CD4-positive, alpha-beta memory T cell (primary cell): ENCODE measurements at places on chromosomes 4 and X. TPM values are rescaled to one million over a fixed set of nuclear protein-coding genes. Genes with fewer than 3 reads are reported as not detected.

DNA sequence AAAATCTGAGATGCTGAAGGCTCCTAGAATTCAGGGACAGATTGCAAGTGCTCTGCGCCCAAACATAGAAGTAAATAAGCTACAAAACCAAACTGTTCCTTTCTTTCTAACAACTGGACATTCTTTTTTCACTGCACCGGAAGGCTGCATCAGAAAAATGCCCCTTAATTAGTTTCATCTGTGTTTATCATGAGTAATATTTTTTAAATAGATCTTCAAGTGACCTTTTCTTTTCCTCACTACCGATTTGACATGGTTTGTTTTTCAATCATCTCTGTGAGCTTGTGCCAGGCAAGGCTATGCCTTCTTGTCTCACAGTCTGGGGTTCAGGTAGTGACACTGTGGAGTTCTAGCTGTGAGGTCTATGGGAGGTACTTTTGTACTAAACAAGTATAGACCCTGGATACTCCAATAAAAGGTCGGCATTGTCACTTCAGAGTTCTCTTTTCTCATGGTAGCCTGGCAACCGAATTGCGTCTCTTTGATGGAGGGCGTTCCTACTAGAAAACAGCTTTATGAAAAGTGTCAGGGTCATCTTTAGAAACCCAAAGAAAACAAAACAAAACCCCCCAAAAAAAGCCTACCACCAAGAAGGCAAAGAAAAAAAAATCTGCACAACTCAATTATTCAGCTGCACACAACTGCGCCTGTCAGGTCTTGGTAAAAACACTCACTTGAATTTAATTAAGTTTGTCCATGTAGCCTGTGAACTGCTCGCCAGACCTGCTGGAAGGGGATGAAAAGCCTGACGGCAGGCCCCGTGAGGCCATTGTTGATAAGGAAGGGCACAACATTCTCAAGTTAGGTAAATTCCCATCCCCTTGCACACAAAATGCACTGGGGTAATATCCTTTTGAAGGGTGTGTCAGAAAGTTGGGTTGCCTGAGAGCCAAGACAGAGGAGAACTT is 22.8 kb upstream of the ADAMTS3 start:
- DNase-seq, result no peak

GRCh38 chr4:185721190-185722028 is 90.6 kb downstream of the SORBS2 start:
- no peak for DNase-seq

- no peak for DNase-seq
Measured at GRCh38 chr4:81227138-81227537, 12.1 kb upstream of the PRKG2 start.

DNA sequence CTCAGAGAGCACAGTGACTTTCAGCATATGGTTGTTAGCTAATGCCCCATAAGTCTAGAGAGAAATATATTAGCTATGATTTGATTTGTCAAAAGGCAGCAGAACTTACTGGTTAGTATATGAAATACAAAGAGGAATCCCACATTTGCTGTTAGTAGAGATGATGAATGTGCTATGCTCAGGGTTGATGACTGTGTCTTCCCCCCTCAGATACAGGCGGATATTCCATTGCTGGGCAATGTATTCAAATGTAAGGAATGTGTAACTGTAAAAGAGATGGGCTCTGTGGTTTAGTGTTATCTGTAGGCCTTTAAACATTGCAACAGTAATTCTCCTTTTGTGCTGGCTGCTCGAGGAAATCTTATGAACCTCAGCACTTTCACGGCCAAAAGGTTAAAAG is 528.9 kb upstream of the ARX start:
- no peak for DNase-seq

GRCh38 chrX:56793112-56793430 is 64.0 kb downstream of the NBDY start:
- DNase-seq, result no peak

DNA sequence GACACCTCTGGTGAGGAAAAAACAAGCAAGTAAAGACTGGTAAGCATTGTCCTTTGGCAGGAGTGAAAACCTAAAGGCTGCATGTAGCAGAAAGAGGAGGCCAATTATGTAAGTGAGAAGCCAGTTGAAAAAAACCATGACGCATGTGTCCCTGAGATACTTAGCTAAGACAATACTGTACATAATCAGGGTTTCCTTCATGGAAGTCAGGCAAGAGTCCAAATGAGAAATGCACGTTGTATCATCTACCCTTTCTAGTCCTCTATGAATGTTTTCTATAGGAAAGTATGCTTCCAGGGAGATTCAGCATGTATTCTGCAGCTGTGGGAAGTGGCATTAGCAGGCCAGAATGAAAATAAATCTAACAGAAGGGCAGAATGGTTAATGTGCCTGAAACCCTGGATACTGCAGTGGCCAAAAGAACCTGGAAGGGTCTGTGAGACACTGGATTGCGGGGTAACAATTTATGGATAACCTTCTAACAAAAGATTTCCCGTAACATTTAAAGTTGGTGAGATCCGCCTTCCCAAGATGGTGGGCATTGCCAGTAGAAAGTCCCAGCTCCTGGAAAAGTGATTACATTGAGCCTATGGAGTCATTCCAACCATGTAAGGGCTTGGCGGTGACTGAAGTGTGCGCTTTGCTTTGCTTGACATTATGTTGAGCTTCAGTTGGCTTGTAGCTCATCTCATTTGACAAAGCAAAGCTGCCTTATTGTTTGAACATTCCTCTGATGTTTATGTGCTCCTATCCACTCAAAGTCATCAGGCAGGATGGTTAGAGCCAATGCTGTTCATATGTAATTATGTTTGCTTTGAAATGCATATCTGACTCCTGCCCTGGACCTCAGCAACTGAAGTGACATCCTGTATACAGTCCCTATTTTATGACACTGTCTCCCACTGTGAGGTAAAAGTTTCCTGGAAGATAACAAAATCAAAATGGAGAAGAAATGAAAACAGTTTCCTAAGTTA is 200.4 kb downstream of the ARHGAP24 start:
- no peak for DNase-seq

DNA sequence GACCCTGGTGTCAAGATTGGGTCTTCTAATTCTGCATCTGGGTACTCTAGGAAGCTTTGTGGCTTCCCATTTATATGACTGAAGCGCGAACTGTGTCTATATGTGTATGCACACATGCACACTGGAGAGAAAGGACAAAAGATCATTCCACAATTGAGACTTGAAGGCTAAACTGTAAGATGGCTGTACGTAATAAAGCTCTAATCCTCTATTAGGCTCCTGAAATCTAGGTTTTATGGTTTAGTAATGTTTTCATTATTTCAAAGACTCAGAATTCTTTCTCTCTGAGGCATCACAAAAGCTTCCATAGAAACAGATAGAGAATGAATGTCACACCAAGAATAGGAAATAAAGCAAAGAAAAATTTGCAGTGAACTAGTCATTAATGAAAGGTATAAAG is 320.7 kb upstream of the FTHL17 start:
- DNase-seq, result no peak

DDIT4L gene
- not detected for total RNA-seq

- DNase-seq, result peak; percentile 36
Measured at GRCh38 chrX:66074920-66075879, 35.3 kb upstream of the VSIG4 start.

DNA sequence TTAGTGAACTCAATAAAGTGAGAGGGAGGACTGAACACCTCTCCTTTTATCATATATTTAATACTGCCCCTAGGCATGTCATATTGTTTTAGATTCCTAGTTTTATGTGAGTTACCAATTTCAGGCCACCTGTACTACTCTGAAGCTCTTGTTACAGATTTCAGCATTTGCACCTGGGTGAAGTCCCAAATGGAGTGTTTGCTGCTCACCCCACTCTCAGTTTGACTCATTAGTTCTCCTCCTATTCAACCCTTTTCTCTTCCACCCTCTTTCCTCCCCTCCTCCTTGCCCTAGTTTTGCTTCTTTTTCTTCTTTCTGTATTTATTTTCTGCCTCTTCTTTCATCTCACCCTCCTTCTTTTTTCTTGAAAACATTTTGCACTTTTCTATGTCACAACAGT is 1852.2 kb upstream of the IGFBP7 start:
- no peak for DNase-seq

GRCh38 chr4:140641105-140641555 is 72.4 kb upstream of the UCP1 start:
- no peak for DNase-seq

DNA sequence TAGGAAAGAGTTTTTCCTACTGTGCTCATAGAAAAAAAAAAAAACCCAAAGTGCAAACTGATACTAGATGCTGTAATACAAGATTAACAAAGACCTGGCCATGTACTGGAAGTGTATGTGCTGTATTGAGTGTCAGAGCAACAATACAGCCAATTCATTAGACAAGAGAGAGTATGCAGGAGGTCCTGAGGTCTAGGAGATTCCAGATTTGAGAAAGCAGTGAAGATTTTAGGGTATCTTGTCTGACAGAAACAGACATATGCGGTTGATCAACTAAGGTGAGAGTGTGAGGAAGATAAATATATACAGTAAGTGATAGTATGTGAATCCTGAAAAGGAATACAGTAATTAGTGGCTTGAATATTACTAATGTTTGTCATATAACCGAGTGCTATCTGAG is 3.0 kb downstream of the GPR174 start:
- no peak for DNase-seq

GRCh38 chr4:5784021-5784420 is 73.0 kb downstream of the EVC start:
- no peak for DNase-seq

GRCh38 chr4:62899646-62900364 is 1509.4 kb downstream of the TECRL start:
- no peak for DNase-seq

GRCh38 chr4:112109360-112110058 is 35.7 kb upstream of the FAM241A start:
- DNase-seq, result no peak

GRCh38 chr4:126241634-126242033 is 926.9 kb downstream of the FAT4 start:
- DNase-seq, result no peak

DNA sequence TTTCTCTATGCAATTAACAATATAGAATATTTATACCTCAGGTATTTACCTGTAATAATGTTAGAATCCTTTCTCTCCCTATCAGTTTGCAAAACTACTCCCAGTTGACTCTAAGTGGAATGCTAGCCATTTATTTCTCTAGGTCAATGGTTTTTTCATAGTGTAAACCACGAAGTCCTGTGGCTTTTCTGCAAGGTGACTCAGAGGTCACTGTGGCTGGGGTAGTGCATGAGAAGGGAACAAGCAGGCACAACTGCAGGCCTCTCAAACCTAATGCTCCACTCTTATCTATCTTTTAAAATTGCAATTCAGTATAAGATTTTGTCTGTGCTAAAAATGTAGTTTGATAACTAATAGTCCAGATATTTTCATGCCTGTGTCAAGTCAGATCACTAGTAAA is 159.4 kb downstream of the ANTXR2 start:
- no peak for DNase-seq

GPC4 gene
- total RNA-seq, result not detected

DNA sequence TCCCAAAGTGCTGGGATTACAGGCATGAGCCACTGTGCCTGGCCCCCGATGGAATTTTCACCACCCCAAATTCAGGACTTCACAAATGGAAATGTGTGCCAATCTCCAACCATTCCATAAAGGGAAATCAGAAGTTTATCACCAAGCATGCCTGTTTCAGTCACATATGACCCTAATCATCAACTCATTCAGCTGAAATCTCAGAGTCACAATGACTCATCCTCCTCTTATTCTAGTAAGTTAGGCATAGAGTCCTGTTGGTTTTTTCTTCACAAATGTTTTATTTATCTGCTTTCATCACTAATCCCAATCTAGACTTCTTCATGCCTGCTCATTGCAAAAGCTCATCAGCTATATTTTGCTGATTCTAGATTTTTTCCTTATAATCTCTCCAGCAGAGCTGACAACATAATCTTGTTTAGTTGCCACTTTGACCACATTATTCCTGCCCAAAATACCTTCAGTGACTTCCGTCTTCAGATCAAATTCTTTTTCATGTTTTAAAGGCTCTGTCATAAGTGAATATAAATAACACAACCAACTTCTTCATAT is 83.3 kb downstream of the SLC7A11 start:
- no peak for DNase-seq

MMRN1 gene
- total RNA-seq, result 0.55 TPM

DNA sequence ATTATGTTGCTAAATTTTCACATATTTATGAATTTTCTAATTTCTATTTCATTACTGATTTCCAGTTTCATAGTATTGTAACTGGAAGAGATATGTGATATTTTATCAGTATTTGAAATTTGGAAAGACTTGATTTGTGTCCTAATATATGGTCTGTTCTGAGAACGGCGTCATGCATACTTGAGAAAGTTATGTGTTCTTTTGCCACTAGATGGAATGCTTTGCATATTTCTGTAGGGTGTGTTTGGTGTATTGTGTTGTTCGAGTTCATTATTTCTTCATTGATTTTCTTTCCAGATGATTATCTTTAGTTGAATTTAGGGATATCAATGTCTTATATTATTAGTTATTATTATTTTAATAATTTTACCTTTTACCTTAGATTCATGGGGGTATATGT is 110.6 kb upstream of the ITM2A start:
- no peak for DNase-seq

MAGEA2B gene
- not detected for total RNA-seq

DNA sequence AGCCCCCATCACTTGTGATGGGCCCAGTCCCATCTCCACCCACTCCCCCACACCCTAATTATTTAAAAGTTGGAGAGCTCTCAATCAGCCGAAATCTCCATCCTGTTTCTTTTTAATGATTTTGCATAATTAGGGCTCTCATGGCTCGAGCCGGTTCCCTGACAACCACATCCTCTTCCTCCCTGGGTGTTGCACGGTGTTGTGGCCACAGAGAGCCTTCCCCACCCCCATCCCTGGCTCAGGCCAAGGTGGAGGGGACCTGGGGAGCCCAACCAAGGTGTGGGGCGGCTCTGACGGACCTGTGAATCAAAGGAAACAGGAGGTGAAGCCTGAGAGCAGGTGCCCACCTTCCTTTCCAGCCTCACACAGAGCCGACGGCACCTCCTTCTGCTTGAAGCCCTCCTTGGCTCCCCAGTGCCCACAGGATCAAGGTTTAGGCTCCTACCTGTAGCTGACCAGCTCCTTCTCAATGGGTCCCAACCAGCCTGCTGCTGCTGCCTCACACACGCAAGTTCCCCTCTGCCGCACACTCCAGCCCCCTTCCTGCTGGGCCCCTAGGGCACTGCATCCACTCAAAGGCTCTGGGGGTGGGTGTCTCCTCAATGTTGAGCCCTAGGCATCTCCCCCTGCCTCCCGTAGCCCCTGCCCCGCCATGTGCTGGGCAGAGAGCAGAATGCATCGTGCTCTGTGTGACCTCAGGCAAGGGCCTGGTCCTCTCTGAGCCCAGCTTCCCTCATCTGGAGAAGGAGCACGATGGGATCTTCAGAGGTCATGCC is 68.7 kb downstream of the WFS1 start:
- no peak for DNase-seq

- no peak for DNase-seq
Measured at GRCh38 chrX:150736475-150736874, 43.3 kb downstream of the MTMR1 start.

GRCh38 chr4:180160195-180160983 is 2082.8 kb upstream of the TENM3 start:
- no peak for DNase-seq

DNA sequence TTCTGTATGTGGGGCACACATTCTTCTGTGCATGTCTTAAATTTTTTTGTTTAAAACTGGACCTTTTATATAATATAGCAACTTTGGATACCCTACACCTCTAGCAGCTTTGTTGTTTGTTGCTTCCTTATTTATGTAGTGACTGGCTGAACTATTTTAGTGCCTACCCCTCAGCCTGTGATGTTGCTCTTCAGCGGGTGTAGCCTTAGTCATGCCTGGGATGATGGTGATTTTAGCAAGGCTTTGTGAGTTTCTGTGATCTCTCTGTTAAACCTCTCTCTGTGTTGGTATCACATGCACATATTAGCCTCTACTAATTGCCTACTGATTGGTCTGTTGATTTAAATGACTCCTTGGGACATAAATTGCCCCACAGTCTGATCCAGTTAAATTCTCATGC is 22.8 kb downstream of the USP9X start:
- no peak for DNase-seq
